Activated CD4-positive, alpha-beta T cell treated with anti-CD3 and anti-CD28 coated beads for 1 hour (primary cell): ENCODE measurements at places on chromosomes 3 and 15.

DNA sequence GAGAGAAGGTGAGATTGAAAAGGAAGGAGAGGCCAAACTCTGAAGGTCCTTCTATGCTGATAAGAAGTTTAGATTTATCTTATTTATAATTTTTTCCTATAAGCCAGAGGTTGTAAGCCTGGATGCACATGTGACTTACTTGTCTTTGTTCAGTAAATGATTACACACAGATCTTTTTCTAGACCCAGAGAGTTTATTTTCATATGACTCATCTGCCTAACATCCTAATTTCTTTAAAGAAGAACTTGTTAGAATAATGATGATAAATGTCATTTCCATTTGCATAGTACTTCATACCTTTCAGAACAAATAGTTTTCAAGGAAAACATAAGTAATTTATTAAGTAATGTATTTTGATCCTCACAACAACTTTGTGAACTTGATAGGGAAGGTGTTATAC is 434.8 kb upstream of the DPH6 start:
- DNase-seq, result no peak

- no peak for DNase-seq
Measured at GRCh38 chr15:69535101-69535638, 82.6 kb downstream of the RPLP1 start.

DNA sequence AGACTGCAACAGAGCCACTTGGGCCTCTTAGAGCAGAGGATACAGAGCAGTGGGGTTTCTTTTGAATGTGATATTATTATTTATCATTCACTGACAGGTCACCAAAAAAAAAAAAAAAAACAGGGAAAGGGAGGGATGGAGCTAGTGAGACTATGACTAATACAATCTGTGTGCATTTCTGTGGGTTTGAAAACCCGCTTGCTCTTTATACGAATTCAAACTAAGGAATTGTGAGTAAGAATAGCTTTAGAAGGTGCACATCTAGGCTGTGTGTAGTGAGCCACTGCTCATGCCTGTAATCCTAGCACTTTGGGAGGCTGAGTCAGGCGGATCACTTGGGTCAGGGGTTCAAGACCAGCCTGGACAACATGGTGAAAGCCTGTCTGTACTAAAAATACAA is 186.6 kb upstream of the MANF start:
- DNase-seq, result no peak

DNA sequence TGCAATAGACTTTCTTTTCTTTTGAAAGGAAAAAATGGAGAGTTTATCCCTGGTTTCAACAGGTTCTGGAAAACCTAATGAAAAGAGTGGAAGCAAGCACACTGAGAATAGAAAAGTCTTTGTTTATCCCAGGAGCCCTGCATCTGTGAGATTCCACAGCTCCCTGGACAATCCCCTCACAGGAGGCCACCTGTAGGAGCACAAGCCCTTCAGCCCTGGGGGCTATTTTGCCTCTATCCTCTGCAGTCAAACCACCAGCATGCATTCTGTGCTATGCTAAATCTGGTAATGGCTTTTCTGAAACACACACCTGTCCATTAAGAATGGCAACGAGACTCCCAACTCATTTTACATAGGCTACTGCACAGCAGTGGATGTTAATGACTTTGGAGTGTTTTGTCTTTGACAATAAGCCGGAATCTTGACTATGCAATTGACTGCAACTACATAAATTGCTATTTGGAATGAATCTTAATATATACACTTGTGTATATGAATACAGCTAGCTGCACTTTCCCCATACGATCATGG is 369.4 kb downstream of the NR2F2 start:
- no peak for DNase-seq

GRCh38 chr3:172043766-172044165 is 4.4 kb downstream of the FNDC3B start:
- no peak for DNase-seq

DNA sequence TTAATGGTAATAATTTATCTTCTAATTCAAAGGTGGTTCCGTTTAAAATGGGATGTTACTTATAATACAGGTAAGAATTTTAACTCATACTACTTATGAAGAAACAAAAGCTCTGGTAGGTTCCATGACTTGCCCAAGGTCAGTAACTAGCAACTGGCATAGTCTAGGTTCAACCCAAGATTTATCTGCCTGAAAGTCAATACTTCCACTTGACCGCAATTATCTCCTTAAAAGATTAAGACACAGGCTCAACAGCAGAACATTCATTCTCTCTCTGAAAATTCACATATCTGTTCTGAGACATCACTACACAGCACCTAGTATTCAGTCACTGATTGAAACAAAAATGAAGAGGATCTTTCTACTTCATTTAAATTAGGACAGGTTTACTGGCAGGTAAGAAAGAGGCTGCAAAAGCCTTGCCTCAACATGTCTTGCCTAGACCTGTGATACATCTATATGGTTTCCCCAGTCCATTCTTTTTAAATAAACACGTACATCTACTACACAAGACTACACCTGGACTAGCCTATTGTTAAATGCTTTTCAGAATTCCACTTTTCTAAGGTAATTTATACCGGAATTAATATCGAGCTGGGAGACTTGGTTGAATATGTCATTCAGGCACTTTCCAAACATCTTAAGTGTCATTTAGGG is 1.2 kb downstream of the CSNK1G1 start:
- no peak for DNase-seq

DNA sequence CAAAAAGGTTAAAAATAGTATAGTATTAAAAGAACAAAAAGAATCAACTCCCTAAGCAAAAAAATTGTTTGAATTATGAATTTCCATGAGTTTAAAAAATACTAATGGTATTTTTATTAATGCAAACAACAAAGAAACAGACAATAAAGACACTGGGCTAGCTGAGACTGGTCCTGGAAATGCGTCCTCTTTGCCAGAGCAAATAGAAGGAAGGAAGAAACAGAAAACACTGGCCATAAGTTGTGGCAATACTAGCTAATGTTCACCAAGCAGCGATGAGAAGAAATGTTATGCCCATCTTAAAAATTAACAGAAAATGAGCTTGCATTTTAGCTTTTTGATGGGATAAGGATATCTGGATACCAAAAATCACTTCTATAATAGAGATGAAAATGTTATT is 88.6 kb downstream of the TBL1XR1 start:
- no peak for DNase-seq

DNA sequence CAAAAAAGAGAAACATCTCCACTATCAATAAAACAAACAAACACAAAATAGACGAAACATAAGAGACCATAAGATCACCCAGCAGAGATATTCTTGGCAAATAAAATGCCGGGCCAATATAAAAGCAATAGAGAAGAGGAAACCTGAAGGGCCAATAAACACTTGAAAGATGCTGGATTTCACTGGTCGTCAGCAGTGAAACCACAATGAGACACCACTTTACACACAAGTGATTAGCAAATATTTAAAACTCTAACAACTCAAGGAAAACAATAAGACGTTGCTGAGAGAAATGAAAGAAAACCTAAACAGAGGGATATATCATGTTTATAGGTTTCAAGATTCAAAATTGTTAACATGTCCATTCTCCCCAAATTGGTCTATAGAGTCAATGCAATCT is 148.5 kb downstream of the WDR76 start:
- no peak for DNase-seq

DNA sequence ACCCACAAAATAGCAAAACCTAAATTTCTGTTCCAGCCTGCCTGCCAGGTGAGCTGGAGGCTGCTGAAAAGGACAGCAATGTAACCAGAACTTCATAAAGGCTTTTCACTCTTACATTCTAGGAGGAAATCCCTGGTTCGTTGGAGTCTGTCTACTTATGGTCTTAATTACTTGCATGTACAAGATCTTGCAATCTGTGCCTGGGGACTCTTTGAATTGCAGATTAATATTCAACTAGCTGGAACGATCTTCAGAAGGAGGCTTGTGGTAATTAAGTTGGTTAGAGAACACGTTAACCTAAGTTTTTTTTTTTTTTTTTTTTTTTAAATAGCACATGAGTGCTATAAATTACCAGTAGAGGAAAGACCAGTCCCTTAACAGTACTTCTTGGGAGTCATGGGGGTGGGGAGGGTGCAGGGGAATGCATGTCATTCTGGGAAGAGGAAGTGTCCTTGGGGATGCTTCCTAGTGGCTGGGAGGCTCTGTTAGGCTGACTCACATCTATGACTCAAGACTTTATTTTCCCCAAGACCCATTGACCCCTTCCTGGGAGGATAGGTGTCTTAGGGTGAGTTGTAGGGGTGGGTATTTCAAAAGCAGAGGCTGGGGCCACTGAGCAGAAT is 139.8 kb downstream of the RAB11A start:
- no peak for DNase-seq

- no peak for DNase-seq
Measured at GRCh38 chr15:48609486-48609885, 36.0 kb downstream of the FBN1 start.

DNA sequence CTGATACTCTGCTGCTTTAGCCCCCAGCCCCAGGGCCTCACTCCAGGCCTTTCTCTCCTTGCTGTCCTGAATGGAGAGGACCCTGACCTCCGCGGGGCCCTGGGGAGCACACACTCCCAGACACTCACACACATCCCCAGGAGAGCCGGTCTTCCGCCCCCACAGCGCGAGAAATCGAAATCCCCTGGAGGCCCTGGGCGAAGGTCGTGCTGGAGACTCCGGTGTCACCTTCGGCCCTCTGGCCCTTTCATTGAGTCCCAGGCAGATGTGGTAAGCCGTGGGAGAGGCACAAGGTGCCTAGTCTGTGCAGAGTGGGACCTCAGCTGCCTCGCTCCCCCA is 848 bp upstream of the GOLGA8B start:
- no peak for DNase-seq

GRCh38 chr3:126262227-126262626 is 81.8 kb upstream of the ALDH1L1 start:
- DNase-seq, result no peak

DNA sequence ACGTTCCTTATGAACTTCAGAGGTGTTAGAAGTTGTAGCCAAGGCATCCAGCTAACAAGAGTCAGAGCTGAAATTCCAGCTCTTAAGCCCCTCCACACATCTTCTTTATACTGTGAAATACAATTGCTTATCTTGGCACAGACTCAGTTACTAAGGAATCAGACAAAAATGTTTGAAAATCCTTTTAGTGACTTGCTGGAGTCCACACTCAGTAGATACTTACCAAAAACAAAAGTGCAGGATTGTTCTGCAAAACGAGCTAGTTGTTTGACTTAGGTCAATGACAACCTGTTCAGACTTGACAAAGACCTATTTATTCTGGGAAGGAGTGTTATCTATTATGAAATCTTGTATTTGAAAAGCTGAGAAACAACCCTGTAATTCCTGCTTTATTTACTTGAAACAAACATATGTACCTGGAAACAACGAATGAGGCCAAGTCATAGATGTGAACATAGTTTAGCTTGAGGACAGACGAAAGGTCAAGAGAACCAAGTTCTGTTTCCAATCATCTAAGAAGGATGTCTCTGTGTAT is 38.5 kb downstream of the B3GNT5 start:
- DNase-seq, result no peak

- DNase-seq, result no peak
Measured at GRCh38 chr3:167228135-167228534, 152.0 kb downstream of the ZBBX start.

GRCh38 chr3:8589880-8590556 is 54.6 kb downstream of the SSUH2 start:
- DNase-seq, result no peak

- no peak for DNase-seq
Measured at GRCh38 chr3:101325393-101326134, 5.2 kb upstream of the IMPG2 start.

DNA sequence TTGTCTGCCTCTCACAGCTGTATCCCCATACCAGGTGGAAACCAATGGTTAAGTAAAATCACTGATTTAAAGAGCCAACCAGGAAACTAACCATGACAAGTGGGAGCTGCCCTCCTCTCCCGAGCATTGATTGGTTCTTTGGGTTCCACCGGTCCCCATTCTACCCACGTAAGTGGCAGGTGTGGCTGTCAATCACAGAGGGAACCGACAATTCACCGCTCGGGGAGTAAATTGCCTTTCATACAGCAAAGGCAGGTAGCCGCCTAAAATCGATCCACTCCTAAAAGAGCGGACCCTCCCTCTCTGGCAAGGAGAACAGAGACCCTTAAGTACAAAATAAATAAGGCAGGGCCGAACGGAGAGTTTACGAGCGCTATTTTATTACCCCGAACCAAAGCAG is 1.2 kb downstream of the ERC2 start:
- no peak for DNase-seq

- no peak for DNase-seq
Measured at GRCh38 chr15:100517846-100518245, 10.9 kb downstream of the CERS3 start.

DNA sequence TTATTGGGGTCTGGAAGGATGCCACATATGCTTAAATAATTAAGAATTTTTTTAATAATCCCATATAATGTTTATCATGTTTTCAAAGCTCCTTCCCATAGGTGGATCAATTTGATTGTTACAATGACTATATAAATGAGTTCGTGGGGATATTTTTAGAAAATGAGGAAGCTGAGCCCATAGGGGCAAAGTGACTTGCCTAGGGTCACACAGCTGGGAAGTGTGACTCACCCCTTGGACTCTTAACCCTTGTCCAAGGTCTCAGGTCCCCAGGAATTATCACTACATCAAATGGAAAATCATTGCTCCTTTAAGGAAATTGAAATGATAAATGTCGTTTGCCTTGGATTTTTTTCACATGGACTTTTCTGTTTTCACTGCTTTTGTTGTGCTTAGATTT is 161.2 kb upstream of the RGMA start:
- no peak for DNase-seq

DNA sequence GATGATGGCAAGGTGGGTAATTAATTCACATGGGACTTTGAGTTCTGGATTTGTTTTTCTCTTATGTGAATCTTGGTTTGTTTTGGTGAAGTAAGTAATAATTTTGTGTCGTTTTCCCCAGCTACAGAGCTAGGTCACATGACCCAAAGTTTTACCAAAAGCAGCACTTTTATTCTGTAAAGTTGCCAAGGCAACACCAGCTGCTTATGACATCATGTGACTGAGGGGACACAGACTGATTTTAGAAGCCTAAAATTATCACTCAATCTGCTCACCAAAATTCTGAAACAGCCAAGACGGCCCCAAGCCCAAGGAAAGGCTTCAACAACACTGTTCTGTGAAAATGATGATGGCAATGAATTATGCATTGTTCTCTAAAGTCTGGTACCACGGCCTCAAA is 63.9 kb downstream of the MEX3B start:
- no peak for DNase-seq

- no peak for DNase-seq
Measured at GRCh38 chr15:88982304-88982945, 69.2 kb upstream of the MFGE8 start.

GRCh38 chr3:152879130-152879789 is 44.3 kb downstream of the P2RY1 start:
- DNase-seq, result no peak

GRCh38 chr15:101267320-101268104 is 9.8 kb downstream of the SELENOS start:
- DNase-seq, result no peak
